ENCODE measurements at places on chromosomes 7 and 10.

- DNase-seq: no peak
Observed at GRCh38 chr10:86155054-86155921, 211.3 kb downstream of the GRID1 start.

GRCh38 chr10:67609996-67610793 lies 85.8 kb downstream of the CTNNA3 start:
- no peak for DNase-seq

DNA sequence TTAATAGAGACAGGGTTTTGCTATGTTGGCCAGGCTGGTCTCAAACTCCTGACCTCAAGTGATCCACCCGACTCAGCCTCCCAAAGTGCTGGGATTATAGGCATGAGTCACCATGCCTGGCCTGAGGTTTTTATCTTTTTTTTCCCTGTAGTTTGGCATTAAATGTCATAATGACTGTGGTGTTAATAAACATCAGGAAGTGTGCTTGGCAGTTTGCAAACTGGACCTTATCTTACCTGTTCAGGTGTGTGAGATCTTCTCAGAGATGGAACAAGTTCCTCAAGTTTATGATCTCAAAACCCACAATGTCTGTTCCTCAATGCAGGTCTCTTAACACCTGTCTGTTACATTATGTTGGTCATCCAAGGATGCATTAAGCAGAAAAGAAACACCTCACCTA lies 80.0 kb downstream of the ARID5B start:
- DNase-seq: no peak

DNA sequence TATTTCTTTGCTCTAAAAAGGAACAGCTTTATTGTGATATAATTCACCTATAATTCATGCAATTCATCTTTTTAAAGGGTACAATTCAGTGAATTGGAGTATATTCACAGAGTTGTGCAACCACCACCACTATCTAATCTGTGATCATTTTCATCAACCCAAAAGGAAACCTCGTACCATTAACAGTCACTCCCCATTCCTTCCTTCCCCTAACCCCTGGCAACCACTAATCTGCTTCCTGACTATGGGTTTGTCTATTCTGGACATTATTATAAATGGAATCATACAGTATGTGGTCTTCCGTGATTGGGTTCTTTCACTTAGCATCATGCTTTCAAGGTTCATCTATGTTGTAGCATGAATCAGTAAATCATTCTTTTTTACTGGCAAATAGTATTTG lies 52.3 kb downstream of the MKI67 start:
- no peak for DNase-seq

- DNase-seq: no peak
Observed at GRCh38 chr10:125141860-125142484, 18.4 kb downstream of the CTBP2 start.

DNA sequence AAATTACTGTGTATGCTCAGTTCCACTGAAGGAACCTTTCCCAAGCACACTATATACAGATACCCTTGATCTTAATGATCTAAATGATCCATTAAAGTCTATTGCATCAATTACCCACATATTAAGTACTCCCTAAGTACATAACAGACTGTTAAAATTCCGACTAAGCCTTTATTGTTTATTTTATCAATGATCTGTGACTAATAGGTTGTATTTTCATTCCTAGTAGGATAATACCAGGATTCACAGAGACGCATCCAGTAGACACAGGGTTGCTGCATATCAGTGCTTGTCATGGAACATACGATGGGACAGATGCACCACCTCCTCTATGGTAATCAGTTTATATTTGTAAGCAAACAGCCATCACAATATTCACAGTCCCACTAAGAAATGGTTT lies 159.6 kb upstream of the SLC26A5 start:
- DNase-seq: no peak

GRCh38 chr10:5534051-5534821 lies 9.5 kb downstream of the CALML3 start:
- DNase-seq: no peak

- no peak for DNase-seq
Observed at GRCh38 chr7:107014387-107015023, 30.0 kb upstream of the PRKAR2B start.

DNA sequence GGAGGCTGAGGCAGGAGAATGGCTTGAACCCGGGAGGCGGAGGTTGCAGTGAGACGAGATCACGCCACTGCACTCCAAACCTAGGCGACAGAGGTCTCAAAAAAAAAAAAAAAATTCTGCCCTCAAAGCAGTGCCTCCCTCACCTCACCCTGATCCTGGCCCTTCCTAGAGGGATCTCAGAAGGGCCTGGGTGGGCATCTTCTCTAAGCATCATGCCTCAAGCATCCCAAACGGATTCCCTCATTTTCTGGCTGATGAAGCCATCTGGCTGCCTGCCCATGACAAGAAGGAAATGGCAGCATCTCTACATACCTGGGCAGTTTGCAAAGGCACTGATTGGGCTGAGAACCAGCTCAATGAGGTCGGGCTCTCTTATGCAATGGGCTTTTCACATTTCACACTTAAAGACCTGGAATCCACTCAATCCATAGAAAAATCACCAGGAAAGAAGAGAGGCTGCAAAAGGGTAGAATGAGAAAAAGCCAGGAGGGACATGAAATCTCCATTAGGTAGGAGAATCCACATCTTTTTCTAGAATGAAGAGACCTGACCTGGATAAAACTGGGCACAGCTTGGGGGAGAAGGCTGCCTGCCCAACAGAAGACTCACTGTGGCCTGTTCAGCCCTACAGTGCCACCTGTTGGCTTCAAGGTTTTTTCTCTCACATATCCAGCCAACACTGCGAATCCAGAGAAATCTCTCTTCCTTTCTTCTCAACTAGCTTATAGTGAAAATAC lies 48.1 kb downstream of the PDLIM1 start:
- DNase-seq: peak; percentile 21

DNA sequence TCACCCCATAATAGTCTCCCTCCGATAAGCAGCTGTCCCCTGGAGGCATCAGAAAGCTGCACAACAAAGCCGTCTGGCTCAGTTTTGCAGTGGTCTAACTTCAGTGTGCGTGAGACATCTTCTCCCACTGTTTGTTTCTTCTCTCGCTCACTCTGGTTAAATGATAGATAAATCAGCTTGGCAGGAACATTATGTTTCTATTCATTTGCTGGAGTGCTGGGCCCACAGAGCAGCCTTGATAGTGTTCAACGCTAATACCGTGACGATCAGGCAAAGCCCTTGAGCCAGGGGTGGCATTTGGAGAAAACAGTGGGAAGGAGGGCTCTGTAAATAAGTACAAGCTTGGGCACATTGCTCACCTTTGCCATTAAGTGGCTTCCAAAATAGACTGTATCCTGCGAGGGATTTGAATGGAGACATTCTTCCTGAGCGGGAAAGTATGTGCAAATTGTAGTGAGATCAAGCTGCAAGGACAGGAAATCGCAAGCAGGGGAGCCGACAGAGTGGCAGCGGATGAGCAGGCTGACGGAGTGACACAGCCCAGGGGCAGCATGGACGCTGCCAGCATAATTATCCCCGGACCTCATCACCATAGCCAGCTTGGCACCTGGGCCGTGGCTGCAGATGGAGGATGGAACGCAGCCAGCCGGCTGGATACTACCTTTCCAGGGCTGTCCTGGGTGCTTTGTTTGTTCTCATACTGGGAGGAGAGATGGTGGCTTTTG lies 256.8 kb upstream of the FZD8 start:
- no peak for DNase-seq

- no peak for DNase-seq
Observed at GRCh38 chr7:99102361-99102760, 41.5 kb downstream of the SMURF1 start.

- DNase-seq: no peak
Observed at GRCh38 chr10:117275121-117275520, 34.2 kb downstream of the SLC18A2 start.

- no peak for DNase-seq
Observed at GRCh38 chr7:116224492-116225098, 14.3 kb downstream of the TES start.

- DNase-seq: no peak
Observed at GRCh38 chr7:74501298-74501697, 47.6 kb downstream of the GTF2IRD1 start.

DNA sequence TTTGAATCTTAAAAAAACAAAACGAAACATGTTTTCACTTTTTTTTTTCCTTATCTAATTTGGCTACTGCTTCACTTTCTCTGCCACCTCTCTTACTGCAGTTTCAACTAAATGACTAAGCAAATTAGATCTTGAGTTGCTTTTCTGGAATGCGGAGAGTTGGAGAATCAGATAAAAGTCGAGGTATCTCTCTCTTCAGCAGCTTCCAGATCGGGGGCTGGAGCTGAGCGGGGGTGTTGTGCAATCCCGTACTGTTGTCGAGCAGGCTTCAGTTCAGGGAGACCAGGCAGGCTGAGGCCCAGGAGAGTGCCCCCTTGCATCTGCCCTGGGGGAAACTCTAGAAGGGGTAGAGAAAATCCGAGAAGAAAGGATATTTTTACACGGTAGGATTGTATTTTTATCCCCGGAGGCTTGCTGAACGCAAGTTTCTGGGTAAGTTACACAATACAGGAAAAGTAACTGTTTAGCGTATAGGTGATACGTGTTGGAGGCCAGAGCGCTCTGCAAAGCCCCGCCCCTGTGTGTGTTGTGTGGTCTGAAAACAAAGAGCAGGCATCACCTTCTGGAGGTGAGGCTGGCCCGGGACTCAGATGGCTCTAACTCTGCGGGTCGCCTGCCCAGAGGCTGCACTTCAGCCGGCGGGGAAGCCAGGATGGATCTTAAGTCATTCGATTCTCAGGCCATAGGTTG lies 116.6 kb downstream of the KLF6 start:
- DNase-seq: no peak

GRCh38 chr10:130652544-130652943 lies 516.4 kb downstream of the GLRX3 start:
- DNase-seq: no peak

- no peak for DNase-seq
Observed at GRCh38 chr10:112000466-112000865, 183.1 kb downstream of the GPAM start.

GRCh38 chr10:381805-382204 lies 246.6 kb downstream of the ZMYND11 start:
- DNase-seq: no peak

DNA sequence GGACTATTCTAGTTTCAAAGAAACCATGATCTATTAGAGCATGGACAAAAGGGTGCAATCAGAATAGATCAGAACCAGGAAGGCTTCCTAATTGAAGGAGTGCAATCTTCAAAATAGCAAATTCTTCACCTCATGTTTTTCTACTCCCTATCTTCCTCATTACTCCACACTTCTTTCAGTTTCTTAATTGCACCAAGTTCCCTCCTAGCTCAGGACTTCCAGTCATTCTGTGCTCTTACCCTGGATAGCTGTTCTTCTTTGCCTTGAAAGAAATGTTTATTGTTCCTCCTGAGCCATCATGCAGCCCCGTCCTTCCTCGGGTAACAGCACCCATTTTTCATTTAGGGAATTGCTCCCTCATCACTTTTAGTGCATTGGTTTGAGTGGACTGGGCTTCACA lies 23.1 kb downstream of the TRPV5 start:
- DNase-seq: no peak

- peak; percentile 79 for DNase-seq
Observed at GRCh38 chr10:124740369-124741280, 3.6 kb downstream of the FAM53B start.

GRCh38 chr10:16663444-16663843 lies 141.8 kb upstream of the C1QL3 start:
- no peak for DNase-seq

DNA sequence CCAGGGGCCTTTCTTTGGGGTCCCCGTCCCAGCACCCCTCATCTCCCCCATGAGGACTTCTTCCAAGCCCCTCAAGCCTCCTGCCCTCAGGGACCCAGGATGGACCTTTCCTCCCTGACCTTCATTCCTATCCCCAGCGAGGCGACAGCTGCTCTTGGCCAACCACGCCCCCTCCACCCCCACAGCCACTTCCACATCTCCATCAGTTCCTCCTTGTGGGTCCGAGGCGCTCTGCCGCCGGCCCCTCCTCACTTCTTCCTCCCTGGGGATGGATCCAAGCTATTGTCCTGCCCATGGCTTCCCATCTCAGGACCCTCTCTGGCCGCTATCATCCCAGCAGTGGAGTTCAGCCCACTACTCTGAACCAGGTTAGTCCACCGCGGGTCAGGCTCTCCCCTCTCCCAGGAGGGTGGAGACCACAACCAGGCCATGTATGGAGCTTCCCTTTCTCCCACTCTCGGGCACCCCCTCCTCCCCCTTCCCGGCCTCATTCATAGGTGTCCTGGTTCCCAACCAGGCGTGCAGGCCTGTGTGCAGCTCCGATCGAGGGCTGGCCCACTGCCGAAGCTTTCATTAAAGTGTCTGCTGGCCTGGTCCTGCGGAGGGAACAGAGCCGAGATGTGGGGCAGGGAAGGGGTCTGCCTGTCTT lies 1.7 kb upstream of the SH2B2 start:
- DNase-seq: no peak

DNA sequence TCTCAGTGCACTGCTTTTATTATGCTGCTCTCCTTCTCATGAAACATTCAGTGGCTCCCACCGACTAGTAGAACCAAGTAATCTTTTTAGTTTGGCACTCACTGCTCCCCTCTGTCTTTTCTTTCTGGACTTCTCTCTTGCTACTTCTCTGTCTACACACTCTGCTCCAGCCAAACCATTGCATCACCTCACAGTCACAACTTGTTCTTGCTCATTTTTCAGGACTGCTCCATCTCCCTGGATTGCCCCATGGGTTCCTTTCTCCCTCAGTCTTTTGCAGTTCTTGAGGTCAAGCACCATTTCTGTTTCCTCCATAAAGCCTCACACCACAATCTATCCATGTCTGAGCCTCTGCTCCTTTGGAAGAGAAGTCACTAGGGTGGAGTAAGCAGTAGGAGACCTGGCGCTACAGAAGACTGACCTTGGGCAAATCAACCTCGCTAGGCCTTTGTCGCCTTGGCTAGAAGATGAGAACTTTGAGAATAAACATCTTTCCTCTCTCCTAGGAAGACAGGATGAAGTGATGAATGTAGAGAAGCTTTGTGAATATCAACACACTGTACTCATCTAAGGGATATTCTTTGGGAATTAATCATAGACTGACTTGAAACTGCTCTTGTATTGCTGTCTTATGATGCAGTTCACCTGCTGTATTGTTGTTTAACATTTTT lies 186.2 kb downstream of the LRMDA start:
- DNase-seq: no peak

DNA sequence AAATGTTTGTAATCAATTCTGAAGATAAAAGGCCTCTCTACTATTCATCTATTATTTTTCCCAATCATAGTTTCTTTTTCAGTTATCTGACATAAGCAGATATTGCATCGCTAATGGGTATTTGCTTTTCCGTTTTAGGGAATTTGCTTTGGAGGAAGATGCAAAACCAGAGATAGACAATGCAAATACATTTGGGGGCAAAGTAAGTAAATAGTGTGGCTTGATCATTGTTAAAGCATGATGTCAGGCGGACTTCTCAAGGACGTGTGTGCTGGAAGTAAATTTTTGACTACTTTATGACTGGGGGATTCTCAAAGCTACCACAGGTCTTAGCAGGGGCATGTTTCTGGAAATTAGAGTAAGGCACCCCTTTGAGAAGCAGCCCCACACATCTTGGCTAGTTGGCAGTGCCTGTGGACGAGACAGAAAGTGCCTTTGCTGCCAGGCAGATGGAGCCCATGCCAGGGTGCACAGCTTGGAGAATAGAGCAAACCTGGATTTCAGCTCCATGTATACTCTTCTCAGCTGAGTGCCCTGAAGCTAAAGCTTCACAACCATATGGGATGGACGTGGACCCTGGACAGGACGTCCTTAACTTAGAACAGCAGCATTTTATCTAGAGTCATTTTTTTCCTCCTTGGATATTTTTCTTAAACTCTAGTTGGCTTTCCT lies 68.6 kb downstream of the SRI start:
- DNase-seq: no peak

- DNase-seq: peak; percentile 68
Observed at GRCh38 chr7:73451780-73452398, 18.3 kb downstream of the FZD9 start.

- no peak for DNase-seq
Observed at GRCh38 chr7:66937940-66938339, 16.9 kb downstream of the TMEM248 start.

All from GM13977 (cell line).